ENCODE measurements at places on chromosomes 11 and 22.

DNA sequence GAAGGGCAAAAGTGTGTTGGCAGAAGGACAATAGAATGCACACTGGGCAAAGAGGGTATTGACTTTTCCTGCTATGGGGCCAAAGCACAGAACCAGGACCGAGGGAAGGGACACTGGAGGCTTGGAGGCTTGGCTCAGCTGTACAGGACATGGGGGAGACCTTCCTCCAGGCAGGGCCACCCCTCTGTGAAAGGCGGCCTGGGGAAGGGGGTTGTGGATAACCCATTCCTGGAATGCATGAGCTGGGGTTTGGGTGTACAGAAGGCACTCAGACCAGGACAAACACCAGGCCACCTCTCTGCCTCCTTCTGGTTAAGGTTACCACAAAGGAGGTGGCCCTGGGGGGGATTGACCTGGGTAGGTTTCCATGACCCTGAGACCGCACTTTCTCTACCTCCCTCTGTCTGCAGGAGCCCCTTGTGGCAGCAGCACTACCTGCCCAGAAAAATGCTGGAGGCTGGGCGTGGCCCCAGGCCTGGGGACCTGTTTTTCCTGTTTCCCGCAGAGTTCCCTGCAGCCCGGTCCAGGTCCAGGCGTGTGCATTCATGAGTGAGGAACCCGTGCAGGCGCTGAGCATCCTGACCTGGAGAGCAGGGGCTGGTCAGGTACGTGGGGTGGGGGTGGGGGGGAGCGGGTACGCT, 9.6 kb downstream of the P2RY2 start:
- DNase-seq = no peak

GRCh38 chr22:21652547-21653545, 10.7 kb downstream of the SDF2L1 start:
- no peak for DNase-seq

DNA sequence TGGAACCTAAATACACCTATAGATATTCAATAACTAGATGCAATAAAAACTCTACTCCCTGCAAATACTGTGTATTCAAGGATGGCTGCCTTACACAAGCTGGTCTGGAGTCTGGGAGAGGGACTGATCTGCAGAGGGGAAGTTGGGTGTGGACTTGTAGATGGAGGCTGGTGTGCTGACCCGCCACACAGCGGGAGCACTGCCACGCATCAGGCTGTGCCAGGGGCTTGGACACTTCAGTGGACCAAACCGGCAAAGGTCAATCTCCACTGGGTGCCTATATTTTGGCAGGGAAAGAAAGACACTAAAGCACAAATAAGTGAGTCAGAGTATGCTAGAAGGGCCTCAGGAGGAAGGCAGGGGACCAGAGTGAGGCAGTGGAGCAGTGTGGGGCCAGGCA, 2.1 kb upstream of the SHANK3 start:
- no peak for DNase-seq

DNA sequence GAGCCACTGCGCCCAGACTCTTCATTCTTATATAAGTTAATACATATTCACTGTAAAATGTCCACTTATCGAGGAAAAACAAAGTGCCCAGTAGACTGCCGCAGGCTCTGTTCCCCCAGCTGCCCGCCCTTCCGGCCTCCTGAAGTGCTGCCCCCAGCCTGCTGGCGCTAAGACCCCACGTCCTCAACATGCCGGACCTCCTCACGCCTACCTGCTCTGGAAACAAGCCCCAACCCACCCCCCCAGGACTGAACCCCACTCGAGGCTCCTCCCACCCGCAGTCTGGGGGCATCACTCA, 1.1 kb downstream of the GATD1 start:
- DNase-seq = no peak

- peak; percentile 85 for DNase-seq
These were observed at the start of gene RASGRP2 for GRCh38 chr11:64743591-64744543. Gene RASGRP2, minus strand, starts transcription at chr11:64744142. Its CDS starts 1,276 bp downstream, at chr11:64742866.

- no peak for DNase-seq
These were observed 2.8 kb upstream of the GATD1 start for GRCh38 chr11:779955-780532.

- no peak for DNase-seq
These were observed 111.6 kb downstream of the RASSF10 start for GRCh38 chr11:13120691-13121090.

DNA sequence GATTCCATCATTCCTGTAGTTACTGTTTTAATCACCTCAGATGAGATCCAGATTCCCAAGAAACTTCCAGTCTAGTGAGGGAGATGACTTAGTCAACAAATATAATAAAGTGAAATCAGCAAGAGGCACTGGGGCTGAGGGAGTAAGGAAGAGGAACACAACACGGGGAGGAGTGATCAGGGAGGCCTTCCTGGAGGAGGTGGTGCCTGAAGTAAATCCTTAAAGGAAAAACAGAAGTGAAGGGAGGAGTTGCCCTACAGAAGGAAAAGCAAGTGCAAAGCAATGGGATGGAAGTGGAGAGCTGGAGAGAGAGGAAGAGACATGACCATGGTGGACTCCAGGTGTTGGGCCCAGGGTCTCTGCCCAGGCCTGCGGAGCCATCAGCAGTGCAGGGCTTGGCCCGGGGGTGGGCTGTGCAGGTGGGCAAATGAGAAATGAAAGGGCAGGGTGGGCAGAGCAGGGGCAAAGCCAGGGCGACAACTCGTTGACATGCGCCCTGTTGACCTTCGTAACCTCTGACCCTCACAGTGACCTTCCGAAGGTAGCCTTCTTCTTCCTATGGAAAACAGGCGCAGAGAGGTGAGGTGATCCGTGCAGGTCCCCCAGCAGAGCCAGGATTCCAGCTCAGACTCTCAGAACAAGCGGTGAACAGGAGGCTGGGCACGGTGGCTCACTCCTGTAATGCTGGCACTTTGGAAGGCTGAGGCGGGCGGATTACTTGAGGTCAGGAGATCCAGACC, 12.1 kb upstream of the PPARA start:
- no peak for DNase-seq

DNA sequence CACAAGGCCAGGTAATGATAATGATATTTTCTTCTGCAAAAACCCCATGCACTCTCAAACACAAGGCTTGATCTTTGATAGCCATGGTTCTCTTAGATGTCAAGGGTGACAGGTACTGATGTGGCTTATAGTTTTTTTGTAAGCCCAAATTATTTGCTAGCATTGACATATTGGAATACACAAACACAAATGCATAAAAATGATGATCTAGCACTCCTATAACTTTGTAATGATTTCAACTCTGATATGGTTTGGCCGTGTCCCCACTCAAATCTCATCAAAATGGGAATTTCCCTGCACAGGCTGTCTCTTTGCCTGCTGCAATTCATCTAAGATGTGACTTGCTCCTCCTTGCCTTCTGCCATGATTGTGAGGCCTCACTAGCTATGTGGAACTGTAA, 572.5 kb upstream of the CCDC90B start:
- no peak for DNase-seq

GRCh38 chr11:45830596-45830995, 16.7 kb upstream of the CRY2 start:
- no peak for DNase-seq

- no peak for DNase-seq
These were observed 67.0 kb upstream of the TBCEL start for GRCh38 chr11:120956710-120957495.

DNA sequence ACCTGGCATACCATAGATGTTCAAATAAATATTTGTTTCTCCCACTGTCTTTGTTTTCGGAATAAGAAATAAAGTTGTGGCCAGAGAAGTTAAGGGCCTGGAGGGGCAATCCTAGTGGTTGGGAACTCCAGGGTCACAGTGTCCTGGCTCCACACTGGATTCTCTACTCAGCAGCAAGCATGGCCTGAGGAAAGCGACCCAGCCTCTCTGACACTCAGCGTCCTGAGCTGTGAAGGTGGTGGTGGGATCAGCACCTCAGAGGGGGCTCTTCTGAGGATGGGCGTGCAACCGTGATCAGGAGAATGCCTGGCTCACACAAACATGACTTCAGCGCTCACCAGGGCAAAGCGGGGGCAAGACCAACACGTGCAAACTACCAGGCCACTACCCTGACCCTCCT, 59.9 kb downstream of the LARGE1 start:
- DNase-seq = no peak

DNA sequence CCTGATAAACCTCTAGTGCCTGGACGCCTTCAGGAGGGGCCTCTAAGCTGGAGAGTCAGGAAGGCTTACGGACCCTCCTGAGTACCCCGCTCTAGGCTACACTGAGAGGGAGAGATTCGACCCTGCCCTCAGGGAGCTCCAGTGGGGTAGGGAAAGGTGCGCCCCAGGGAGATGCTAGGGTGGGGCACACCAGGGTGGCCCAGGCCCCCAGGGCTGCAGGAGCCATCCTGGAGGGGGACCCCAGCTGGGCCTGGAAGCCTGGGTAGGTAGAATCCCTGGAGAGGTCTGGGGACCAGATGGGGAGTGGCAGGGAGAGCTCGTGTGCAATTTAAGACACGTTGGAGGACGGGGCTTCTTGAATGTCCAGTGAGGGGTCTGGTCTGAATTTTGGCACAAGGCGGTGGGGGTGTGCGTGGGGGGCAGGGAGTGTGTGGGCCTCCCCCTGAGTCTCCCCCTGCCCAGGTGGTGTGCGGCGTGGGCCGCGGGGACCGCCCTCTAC, 4.7 kb downstream of the CARNS1 start:
- no peak for DNase-seq

- DNase-seq = peak; percentile 81
These were observed 11.7 kb downstream of the RASD2 start for GRCh38 chr22:35552196-35552842.

Data from activated CD4-positive, alpha-beta T cell treated with anti-CD3 and anti-CD28 coated beads, Interleukin-2, Interleukin-6, amounts not matched to agents 100 ng/mL and 50 ng/mL, durations not matched to agents 16 hours and 8 hours (primary cell).